ENCODE measurements at places on chromosomes 5 and 9.

GRCh38 chr9:35616681-35617459, 1.3 kb downstream of the CD72 start:
- peak; percentile 35 for DNase-seq

DNA sequence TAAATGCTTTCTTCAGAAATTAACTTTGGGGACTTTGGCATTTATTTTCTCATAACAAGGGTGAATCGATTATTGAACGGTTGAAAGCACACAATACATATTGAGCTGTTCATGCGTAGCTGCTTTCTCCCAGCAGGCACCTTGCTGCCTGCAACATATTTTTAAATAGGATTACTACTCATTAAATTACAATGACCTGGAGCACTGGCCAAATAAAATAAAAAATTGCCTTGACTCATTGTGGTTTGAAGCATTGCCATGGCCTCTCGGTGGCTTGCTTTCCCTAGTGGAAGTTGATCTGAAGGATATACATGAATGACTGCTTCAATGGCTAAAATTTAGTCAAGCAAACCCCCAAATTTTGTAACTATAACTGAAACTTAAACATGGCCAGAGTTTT, 181.6 kb upstream of the NUDT12 start:
- DNase-seq: peak; percentile 68

DNA sequence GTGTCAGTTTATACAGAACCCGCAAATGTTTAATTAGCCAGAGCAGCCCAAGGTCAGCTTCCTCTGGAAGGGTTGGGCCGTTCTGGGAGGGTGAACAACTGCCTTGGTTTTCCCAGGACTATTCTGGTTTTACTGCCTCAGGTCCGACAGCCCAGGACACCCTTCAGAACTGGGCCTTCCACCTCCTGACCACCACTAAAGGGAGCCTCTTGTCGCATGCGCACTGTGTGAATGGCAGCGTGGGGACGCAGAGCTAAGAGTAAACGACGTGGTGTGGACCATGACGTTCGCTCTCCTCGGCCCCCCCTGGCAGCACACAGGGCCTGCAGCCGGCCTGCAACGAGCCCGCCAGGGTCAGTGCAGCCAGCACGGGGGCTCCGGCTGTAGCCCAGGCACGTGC, 214.9 kb downstream of the FANCC start:
- no peak for DNase-seq

- peak; percentile 40 for DNase-seq
These were observed 6.2 kb downstream of the RBM22 start for GRCh38 chr5:150694612-150695011.

DNA sequence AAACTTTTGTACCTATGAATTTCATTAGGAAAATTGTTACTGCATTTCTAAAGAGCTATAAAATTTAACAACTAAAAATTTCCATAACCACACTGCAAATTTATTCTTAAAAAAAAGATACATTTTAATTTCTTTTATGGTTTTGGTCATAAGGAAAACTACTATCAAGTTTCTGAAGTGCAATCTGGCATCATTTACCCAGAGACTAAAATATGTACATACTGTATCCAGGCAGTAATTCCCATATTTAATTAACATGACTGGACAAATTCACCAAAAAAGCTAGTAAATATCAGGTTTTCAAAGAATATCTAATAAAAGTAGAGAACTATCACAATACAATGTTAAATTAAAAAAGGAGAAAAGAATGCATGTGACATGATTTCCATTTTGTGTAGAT, 20.7 kb downstream of the PUM3 start:
- no peak for DNase-seq

GRCh38 chr5:113195251-113195650, 218.7 kb downstream of the DCP2 start:
- no peak for DNase-seq

DNA sequence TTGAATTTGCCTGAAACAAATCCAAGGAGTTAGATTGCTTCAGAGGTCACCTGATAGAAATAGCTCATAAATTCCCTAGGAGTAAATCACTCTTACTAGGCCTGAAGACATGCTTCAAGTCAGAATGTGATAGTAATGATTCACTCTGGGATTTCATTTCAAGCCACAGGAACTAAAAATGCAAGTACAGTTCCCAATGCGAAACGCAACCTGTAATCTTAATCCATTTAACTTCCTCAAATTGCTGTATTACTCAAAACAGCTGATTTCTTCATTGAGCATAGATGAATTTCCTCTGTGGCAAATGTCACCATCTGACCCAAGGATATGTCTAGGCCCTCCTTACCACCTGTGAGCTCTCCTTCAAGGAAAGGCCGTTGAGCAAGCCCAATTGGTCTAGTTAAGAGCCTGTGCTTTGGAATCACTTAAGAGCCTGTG, 32.1 kb upstream of the IL6ST start:
- DNase-seq: no peak

DNA sequence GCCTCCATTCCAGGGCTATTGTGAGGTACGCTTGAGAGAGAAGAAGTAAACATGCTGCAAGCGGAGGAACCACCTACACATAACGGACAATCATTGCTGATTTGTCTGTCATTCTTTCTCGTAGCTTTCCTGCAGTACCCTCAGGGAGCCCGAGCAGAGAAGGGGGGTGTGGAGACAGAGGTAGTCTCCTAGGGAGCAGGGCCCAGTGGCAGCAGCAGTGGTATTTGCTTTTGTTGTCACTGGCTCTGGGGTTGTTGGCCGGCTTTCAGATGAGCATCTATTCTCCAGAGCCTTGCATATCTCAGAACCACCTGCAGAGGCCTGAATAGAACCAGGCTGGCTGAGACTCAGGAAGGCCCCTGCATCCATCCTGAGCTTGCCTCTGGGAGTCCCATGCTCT, 19.9 kb downstream of the ENHO start:
- no peak for DNase-seq

DNA sequence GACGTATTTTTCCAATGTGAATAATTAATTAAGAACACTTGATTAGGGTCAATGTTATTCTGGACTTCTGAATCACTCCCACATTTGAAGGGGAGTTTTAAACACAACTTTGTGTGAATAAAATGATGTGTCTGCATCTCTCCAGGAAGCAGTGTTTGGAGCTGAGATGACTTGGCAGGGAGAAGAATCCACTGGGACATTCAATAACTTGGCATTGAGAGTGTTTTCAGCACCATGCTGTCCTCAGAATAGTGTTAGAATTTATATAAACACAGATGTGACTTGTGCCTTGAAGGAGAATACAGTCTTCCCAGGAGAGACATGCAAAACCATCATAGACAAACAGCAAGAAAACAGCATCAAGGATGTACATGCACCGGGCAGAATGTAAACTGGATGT, 32.7 kb upstream of the KCNMB1 start:
- DNase-seq: no peak

- no peak for DNase-seq
These were observed 3.5 kb downstream of the BARX1 start for GRCh38 chr9:93951655-93952118.

DNA sequence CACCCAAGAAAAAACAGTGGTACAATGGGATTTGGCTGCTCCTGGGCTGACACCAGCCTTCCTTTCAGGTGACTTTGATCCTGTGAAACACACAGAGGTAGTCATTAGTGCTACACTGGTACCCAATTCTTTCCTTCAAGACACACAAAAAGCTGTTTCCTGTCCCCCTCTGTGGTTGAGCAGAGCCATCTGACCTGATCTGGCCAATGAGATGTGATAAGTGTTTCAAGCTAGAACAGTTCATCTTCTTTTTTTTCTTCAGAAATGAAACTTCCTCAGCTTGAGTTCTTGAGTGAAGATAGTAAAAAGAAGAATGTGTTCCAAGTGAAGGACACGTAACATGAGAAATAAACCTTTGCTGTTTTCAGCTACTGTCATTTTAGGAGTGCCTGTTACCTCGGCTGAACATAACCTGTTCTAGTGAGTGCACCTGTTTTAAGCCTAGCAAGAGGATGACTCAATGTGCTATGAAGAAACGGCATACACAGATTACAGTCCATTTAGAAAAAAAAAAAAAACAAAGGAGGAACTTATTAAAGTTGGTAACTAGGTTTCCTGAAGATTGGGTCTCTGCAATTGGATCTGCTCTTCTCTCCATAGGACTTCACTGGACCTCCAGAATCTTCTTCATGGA, 287.8 kb downstream of the GAS1 start:
- DNase-seq: no peak

DNA sequence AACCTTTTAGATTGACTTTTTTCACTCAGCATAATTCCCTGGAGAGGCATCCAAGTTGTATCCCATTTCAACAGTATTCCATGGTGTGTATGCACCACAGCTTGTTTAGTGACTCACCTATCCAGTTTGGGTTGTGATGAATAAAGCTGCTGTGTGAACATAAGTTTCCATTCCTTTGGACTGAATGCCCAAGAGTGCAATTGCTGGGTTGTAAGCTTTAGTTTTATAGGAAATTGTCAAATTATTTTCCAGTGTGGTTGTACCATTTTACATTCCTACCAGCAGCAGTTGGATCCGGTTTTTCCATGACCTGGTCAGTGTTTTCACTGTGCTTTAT, 60.9 kb upstream of the TMED7 start:
- DNase-seq: no peak

DNA sequence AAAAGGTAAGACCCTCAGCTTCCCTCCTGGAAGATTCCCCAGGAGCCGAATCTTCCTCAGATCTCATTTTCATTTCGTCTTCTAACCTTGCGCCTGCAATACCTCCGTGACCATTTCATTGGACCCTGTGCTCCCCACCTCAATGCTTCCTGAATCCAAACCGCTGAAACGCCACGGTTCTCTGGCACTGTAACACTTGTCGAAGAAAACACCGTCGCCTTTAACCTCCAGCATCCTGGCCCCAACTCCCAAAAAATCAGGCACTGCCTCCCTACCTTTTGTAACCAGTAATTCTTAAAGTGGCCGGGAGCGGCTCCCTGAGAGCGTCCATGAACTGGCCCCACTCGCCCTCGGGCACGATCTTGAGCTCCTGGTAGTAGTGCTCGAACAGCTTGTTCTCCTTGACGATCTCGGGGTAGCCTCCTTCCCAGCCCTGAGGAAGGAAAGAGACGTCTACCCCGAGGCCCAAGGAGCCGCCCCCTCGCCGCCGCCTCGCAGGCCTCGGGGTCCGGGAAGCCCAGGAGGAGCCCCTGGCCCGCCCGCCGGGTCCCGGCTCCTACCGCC, 438 bp downstream of the NSUN2 start:
- DNase-seq: no peak

DNA sequence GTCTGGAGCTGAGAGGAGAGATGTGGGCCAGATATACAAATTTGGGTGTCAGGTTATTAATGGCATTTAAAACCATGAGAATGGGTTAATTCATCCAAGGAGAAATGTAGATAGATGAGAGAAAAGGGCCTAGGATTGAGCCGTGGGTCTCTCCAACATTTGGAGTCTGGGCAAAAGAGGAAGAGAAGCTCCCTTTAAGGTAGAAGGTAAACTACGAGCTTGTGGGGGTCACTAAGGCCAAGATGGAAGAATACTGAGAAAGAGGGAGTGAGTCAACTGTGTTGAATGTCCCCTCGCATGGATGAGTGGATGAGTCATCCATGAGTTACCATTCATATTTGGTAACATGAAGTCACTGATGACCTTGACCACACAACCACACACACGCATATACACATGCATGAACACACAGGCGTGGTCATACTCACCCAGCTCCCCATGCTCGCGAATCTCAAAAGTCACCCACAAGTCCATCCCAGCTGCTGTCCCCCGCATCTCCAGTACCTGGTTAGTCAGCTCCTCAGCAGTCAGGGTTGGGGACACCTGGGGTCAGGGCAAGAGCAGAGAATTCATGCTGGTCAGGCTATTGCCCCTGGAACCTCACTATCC, 6.8 kb upstream of the FCHSD1 start:
- peak; percentile 61 for DNase-seq

DNA sequence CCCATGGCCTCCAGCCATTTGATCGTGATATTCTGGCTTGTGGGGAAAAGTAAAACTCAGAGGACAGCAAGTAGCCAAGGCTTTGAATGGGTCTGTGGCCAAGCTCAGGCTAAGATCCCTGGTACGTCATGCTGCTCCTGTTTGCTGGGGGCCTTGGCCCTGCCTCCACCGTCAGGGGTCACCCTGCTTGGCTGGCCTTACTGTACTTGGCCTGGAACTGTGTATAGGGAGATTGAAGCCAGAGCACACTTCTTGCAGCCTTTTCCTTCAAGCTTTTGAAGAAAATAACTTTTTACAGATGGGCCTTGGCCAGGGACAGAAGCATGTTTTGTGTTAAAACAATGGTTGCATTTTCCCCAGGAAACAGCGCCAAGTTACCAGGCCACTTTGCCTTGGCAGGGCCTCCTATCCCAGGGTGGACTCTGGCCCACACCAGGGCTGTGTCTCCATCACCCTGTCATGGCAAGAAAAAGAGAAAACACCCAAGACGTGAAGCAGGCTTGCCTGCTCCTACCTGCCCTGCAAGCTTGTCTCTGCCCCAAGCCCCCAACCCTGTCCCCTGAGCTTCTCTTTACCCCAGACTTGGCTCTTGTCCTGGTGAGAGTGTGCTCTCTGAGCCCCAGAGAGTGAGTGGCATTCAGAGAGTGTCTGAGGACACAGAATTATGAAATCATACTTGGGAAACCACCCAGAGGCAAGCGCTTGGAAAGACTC, 286.9 kb downstream of the GADD45G start:
- peak; percentile 17 for DNase-seq

GRCh38 chr5:37696190-37697021, 143.4 kb downstream of the GDNF start:
- DNase-seq: peak; percentile 2

GRCh38 chr9:107948086-107948485, 458.5 kb upstream of the KLF4 start:
- no peak for DNase-seq

GRCh38 chr5:126053630-126054029, 369.6 kb upstream of the GRAMD2B start:
- no peak for DNase-seq

DNA sequence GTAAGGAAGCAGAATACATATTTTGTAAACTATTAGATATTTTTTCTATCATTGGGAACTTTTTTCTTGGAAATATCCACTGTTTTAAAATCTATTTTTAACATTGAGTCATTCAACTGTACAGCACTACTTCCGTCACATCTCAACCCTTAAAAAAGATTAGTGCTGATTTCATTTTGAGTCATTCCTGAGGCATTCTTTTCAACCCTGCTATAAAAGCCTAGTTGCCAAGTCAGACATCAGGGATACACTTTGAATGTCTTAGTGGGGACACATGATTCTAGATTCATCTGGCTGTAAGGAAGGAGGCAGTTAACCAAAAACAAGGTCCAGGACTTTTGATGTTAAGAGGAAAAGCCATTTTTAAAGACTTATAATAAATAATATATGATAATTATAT, 160.9 kb downstream of the GIN1 start:
- no peak for DNase-seq

- DNase-seq: no peak
These were observed 111.0 kb downstream of the NDUFS4 start for GRCh38 chr5:53671447-53671846.

GRCh38 chr5:111472579-111472978, 39.8 kb downstream of the STARD4 start:
- no peak for DNase-seq

DNA sequence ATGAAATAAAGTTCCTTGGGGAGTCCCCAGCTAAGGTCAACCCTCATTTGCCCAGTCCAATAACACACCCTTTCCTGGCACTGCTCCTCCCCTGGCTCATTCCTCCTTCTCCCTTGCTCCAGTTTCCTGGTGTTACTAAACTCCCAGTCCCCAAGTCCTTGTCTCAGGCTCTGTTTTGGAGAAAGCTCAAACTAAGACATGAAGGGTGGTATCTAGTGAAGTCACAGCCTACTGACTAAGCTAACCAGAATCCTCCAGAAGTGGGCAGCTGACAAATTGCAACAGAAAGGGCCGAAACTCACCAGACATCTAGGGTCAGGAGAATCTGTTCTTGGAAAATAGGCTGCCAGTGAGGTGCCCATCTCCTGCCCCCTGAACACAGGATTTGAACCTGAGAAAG, 118.7 kb upstream of the NEK6 start:
- no peak for DNase-seq

Data from MG63 (cell line).